Esophagus squamous epithelium (tissue), 5 donors: ENCODE measurements at places on chromosomes 4 and X. TPM values are rescaled to one million over a fixed set of nuclear protein-coding genes. Genes with fewer than 3 reads are reported as not detected.

GRCh38 chrX:38768079-38768478 lies 33.2 kb upstream of the MID1IP1 start:
- H3K4me1 ChIP-seq, result no peaks in the 10 kb centered on the region
- no peak for DNase-seq
- no peaks in the 10 kb centered on the region for H3K27me3 ChIP-seq
- no peaks in the 10 kb centered on the region for H3K36me3 ChIP-seq
- H3K4me3 ChIP-seq, result no peak overlapping the region

KLHL34 gene
- not detected for total RNA-seq

TCEAL6 gene
- not detected for total RNA-seq

GNRHR gene
- 0.19 TPM for total RNA-seq

DNA sequence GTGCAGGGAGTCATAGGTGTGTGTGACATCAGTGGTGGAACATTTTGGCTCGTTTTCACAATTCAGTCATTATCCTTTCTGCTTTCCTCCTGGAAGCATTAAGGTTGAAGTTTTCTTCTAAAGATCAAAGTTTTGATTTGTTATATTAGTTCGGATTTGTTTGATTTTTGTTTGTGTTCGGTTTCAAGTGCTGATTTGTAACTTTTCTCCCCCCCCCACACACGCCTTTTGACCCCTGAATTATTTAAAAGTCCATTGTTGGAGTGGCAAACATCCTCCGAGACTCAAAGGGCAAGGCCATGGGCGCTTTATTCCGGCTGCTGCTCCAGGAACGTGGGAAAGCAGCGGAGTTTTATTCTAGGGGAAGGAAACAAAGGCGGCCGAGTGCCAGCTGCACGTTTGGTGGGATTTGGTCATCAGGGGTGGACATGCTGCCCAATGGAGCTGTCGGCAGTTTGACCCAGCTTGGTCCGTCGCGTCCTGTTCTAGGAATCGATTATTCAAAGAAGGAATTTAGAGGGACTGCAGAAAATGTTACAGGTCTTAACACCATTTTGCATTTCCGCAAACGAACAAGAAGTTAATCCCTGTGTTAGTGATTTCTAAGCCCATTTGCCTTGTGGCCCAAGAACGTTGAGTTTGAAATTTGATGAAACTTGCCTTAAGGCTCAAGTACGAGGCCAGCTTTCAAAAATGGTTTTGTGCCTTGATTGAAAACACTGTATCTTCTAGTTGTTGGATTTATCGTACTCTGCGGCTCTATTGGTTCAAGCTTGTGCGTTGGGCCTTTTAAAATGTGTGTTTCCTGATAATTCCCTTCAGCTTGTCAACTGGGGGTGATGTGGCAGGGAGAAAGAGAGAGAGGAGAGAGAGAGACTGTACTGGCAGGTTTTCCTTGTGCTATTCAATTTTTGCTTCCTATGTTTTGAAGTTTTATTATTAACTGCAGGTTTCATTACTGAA lies 565 bp upstream of the ZNF41 start:
- H3K4me3 ChIP-seq, result peak overlapping the region; percentile 92
- no peaks in the 10 kb centered on the region for H3K27me3 ChIP-seq
- no peaks in the 10 kb centered on the region for H3K36me3 ChIP-seq
- peaks cover 5% of the 10 kb centered on the region for H3K4me1 ChIP-seq

DNA sequence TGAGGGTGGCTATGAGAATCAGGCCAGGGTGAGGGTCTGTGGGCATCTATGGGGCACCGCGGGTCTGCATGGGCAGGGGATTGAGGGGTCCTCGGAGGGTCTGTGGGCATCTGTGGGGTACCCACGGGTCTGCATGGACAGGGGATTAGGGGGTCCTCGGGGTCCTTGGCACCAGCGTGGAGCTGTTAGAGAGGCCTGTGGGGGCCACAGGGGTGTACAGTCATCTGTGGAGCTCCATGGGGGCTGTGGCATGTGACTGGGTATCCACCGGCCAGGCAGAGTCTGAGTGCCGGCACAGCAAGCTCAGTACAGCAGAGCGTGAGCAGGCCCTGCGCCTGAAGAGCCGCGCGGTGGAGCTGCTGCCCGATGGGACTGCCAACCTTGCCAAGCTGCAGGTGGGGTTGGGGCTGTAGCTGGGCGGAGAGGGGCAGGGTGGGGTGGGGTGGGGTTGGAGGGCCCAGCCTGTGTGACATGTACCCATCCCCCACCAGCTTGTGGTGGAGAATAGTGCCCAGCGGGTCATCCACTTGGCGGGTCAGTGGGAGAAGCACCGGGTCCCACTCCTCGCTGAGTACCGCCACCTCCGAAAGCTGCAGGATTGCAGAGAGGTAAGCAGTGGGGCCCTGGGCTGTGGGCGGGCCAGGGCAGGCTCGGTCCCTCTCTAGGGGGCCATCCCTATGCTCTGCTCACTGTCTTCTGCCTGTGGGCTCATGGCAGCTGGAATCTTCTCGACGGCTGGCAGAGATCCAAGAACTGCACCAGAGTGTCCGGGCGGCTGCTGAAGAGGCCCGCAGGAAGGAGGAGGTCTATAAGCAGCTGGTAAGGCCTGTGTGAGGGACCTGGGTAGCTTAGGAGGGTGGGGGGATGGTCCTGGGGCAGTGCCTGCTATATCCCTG lies 12.9 kb downstream of the CCDC22 start:
- DNase-seq, result no peak
- no peaks in the 10 kb centered on the region for H3K27me3 ChIP-seq
- H3K36me3 ChIP-seq, result peaks cover 68% of the 10 kb centered on the region
- no peak overlapping the region for H3K4me3 ChIP-seq
- H3K4me1 ChIP-seq, result no peaks in the 10 kb centered on the region

GRCh38 chrX:63350465-63350877 lies 661 bp downstream of the SPIN4 start:
- H3K4me3 ChIP-seq, result peak overlapping the region; percentile 50
- no peaks in the 10 kb centered on the region for H3K27me3 ChIP-seq
- H3K4me1 ChIP-seq, result no peaks in the 10 kb centered on the region
- H3K36me3 ChIP-seq, result no peaks in the 10 kb centered on the region

MAGIX gene
- total RNA-seq, result 5.1 TPM

- no peak overlapping the region for H3K27ac ChIP-seq
- no peaks in the 10 kb centered on the region for H3K4me1 ChIP-seq
- DNase-seq, result no peak
- no peaks in the 10 kb centered on the region for H3K36me3 ChIP-seq
- no peaks in the 10 kb centered on the region for H3K27me3 ChIP-seq
- H3K4me3 ChIP-seq, result no peak overlapping the region
Observed at GRCh38 chrX:103101299-103102042, 8.5 kb upstream of the NXF3 start.

GRCh38 chr4:102358128-102358527 lies 12.8 kb upstream of the SLC39A8 start:
- H3K27me3 ChIP-seq, result no peaks in the 10 kb centered on the region
- H3K4me3 ChIP-seq, result no peak overlapping the region
- no peak for DNase-seq
- H3K4me1 ChIP-seq, result no peaks in the 10 kb centered on the region
- no peaks in the 10 kb centered on the region for H3K36me3 ChIP-seq

DNA sequence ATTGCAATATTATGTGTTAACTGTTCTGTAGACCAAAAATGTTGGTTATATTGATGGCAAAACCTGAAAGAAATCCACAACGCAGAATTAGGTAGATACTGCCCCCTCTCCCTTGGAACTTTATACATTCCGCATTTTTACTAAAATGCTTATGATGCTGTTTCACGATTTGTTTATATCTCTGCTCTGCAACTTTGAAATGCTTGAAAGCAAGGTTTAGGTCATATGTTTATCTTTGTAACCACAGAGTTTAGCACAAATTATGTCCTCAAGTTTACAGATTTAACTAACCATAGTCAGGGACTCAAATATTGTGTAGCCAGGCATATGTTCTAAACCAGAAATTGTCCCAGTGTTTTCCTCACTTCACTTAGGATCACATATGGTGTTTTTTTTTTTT lies 66.1 kb upstream of the H2AZ1 start:
- DNase-seq, result no peak
- H3K27ac ChIP-seq, result no peak overlapping the region
- no peak overlapping the region for H3K4me3 ChIP-seq
- H3K36me3 ChIP-seq, result no peaks in the 10 kb centered on the region

AFP gene
- not detected for total RNA-seq
